ENCODE measurements at places on chromosomes 2 and 18.

DNA sequence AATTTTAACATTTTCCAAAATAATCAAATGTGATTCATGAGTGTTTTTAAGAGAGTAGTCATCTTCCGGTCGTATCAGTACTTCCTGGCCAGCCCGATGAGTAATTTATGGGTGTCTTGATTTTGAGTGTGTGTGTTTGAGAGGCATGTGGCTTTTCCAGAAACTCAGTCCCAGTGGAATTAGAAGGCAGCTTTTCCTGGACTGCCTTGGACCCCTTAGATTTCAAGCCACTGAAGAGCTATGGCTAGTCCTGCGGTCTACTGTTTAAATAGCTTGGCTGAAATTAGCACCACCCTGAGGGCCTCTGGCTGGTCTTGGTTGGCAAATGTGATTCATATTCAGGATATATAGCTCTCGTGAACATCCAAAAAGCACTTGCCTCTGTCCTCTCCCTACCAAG, 59.4 kb downstream of the HK2 start:
- H3K4me3 ChIP-seq, result no peak overlapping the region
- peak overlapping the region; percentile 70 for H3K27ac ChIP-seq
- peaks cover 24% of the 10 kb centered on the region for H3K4me1 ChIP-seq

DNA sequence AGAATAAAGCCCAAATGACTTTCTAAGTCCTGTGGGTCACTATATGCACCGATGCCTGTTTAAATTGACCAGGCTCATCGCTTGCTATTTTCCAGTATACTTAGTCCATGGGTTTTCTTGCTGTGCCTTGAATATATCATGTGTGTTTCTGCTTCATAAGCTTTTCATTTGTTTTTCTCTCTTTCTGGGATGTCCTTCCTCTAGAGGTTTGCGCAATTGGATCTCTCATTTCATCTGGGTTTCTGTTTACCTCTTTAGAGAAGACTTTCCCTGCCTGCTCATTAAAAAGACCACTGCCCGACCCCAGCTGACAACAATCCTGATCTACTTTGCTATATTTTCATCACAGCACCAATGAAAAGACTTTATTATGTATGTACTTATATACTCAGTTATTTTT, 150.9 kb upstream of the CYRIA start:
- H3K36me3 ChIP-seq, result no peaks in the 10 kb centered on the region
- no peaks in the 10 kb centered on the region for H3K27me3 ChIP-seq
- no peak overlapping the region for H3K27ac ChIP-seq

GRCh38 chr18:43192408-43192807, 76.9 kb upstream of the RIT2 start:
- DNase-seq, result no peak
- no peak overlapping the region for H3K27ac ChIP-seq
- H3K36me3 ChIP-seq, result no peaks in the 10 kb centered on the region
- no peaks in the 10 kb centered on the region for H3K4me1 ChIP-seq

DNA sequence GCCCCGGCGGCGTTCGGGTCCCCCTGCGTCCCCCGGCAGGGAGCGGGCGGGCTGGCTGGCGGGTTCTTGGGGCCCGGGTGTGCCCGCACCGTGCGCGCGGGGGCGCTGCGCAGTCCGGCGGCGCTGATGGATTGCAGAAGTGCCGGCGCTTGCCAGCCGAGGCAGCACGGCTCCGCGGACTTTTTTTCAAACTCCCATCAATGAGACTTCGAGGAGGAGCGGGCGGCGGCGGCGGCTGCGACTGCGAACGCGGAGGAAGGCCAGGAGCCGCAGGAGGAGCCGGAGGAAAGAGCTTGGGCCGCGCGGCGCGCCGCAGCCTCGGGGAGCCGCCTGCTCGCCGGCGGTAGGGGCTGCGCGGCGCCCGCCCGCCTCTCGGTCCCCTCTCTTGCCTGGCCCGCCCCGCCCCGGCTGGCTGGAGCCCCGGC, at the start of gene GLI2:
Gene GLI2, plus strand, starts transcription at position 123 of the 425 bp plus-strand sequence. CDS start 61,453 bp downstream, outside the sequence.
- H3K4me3 ChIP-seq, result peak within 1 kb of the TSS; percentile 63
- H3K36me3 ChIP-seq, result no peaks in the 10 kb centered on the region
- no peak within 1 kb of the TSS for H3K27ac ChIP-seq
- peaks cover 76% of the 10 kb centered on the region for H3K27me3 ChIP-seq
- peaks cover 15% of the 10 kb centered on the region for H3K4me1 ChIP-seq

GRCh38 chr2:64812285-64812684, 158.6 kb upstream of the SERTAD2 start:
- H3K4me1 ChIP-seq, result peaks cover 9% of the 10 kb centered on the region
- no peak overlapping the region for H3K4me3 ChIP-seq
- H3K36me3 ChIP-seq, result no peaks in the 10 kb centered on the region

DNA sequence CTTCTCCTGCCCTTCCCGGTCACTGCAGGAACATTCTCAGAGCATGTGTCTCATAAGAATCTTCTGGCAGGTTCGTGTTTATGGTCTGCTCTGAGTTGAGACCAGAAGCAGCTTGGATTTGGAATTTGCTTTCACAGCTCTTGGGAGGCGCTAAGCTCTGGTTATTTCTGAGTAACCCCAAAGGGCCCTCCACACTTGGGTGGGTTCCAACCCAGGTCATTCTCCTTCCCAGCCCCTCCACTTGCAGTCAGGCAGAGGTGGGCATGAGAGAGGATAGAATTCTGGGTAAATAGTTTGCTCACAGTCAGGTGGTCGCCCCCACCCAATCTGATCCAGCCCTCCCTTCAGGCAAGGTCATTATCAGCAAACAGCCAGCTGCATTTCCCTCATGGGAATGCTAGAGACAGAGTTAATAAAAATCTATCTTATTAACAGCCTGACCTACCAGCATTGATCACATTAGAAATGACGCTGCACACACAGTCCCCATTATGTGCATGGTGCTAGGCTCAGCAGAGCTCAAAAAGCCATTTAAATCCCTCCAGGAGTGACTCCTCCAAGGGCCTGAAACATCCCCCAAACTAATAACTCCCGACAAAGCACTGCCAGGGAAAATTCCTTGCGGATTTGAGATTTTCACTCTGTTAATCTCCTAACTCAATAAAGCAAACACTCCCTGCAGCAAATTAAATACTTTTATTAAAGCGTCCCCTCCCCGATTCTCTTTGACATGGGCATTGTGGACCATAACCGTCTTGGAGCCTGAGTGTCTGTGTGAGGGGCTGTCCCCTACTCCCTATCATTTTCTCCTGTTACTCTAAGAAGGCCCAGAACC, 61.9 kb downstream of the SLC4A5 start:
- peaks cover 72% of the 10 kb centered on the region for H3K27me3 ChIP-seq
- H3K27ac ChIP-seq, result no peak overlapping the region

- no peak for DNase-seq
- H3K27me3 ChIP-seq, result no peaks in the 10 kb centered on the region
- H3K4me3 ChIP-seq, result no peak overlapping the region
- H3K4me1 ChIP-seq, result no peaks in the 10 kb centered on the region
Measured at GRCh38 chr2:68605939-68606338, 37.4 kb upstream of the PROKR1 start.

GRCh38 chr2:119216994-119217393, 6.6 kb upstream of the STEAP3 start:
- H3K27me3 ChIP-seq, result no peaks in the 10 kb centered on the region
- H3K4me1 ChIP-seq, result peaks cover 18% of the 10 kb centered on the region
- no peak for DNase-seq
- H3K4me3 ChIP-seq, result no peak overlapping the region
- no peaks in the 10 kb centered on the region for H3K36me3 ChIP-seq

GRCh38 chr2:233822781-233823730, 31.3 kb downstream of the HJURP start:
- no peak overlapping the region for H3K4me3 ChIP-seq
- DNase-seq, result no peak
- H3K4me1 ChIP-seq, result no peaks in the 10 kb centered on the region
- H3K27me3 ChIP-seq, result no peaks in the 10 kb centered on the region

DNA sequence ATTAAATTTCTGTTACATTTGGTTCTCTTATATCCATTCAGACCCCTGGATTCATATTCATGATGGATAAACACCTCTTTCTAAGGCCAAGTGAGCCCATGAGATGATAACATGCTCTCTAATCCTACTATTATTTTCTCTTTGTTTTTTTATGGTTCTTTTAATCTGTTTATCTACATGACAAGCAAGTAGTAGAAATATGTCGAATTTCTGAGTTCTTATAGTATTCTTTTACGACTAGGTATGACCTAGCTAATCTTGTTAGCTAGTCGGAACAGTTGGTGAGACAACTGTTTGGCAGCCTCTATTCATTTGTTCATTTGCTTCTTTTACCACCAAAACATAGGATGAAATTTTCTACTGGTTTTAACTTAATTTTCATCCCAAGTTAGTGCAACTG, 98.1 kb upstream of the SCG2 start:
- H3K36me3 ChIP-seq, result no peaks in the 10 kb centered on the region
- peaks cover 33% of the 10 kb centered on the region for H3K4me1 ChIP-seq
- DNase-seq, result no peak
- H3K27ac ChIP-seq, result peak overlapping the region; percentile 45

DNA sequence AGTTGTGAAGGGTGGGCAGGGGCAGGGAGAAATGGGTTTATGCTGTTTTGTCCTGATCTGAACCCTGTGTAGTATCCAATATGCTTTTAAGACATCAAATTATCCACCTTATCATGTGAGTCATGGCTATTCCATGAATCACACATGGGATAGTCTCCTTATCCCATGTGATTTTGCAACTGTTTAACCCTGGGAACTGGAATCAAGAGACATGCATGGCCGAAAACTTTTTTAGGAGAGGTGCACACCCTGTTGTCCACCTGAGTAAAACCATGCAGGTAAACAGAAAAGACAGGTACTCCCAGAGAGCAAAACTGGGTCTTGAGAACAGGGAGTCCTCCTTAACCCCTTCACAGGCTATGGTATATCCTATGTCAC, 490.6 kb upstream of the HS6ST1 start:
- DNase-seq, result no peak
- H3K27me3 ChIP-seq, result no peaks in the 10 kb centered on the region
- H3K4me3 ChIP-seq, result no peak overlapping the region
- no peak overlapping the region for H3K27ac ChIP-seq

DNA sequence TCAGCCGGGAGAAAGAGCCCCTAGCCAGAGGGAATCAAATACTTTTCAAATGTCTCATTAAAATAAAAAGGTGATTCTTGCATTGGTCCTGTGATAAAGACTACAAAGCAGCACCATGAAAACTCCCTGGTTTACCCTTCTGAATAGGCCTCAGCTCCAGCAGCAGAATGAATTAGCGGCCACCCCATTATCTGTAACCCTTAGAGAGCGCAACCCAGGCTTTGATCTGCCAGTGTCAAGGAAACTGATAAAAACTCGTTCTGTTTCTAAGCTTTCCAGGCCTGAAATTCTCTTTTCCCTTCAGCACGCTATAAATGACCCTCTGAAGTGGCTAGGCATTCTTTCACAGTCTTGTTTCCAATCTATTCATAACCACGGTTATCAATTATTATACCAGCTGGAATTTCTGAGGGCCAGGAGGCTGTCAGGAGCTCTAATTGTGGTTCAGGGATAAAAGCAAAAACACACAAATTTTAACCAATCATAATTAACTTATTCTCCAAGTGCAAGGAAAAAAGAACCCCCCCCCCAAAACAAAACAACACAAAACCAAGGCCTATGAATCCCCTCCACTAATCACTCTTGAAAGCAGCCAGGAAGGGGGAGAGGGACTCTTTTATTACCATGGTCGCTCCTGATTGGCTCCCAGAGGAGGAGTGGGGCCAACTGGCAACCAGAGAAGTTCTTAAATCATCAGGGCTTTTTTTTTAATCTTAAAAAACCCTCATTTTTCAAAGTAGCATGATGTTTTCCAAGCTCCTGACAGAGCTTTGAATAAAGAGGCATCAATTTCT, 258.9 kb downstream of the CYRIA start:
- DNase-seq, result no peak
- H3K27ac ChIP-seq, result no peak overlapping the region

DNA sequence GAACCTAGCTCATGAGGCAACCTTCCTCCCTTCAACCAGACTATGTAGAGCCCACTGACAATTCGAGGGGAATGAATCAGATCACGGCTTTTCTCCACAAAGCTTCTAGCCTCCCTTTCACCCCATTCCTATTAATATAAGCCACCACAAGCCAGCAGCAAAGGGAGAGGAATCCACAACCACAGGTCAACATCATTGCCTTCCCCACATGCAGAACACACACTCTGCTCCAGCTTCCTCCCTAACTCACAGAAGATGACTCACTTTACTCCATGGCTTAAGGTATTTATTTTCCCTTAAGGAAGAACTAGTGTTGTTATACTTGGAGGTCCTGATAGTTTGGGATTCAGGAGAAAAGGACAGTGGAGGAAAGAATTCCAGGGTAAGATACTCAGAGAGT, 272.2 kb downstream of the C1D start:
- H3K27me3 ChIP-seq, result no peaks in the 10 kb centered on the region
- H3K27ac ChIP-seq, result no peak overlapping the region
- no peak overlapping the region for H3K4me3 ChIP-seq
- no peaks in the 10 kb centered on the region for H3K4me1 ChIP-seq

DNA sequence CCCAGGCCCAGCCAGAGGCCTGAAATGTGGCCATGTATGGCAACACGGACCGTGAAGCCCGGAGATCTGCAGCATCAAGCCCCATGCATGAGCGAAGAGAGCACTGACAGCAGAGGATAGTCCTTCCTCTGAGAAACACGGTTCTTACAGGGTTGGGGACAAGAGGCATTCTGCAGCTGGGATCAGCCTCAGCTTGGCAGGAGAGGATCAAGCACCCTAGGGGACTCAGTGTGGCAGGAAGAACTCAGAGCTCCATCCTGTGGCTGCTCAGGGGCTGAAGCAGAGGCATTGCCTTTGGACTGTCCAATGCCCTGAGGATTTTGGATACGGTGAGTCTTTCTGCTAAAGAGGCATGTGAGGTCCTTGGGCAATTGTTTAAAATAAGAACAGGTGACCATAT, 368.7 kb downstream of the ZNF516 start:
- peaks cover 36% of the 10 kb centered on the region for H3K27me3 ChIP-seq
- no peaks in the 10 kb centered on the region for H3K36me3 ChIP-seq
- no peak for DNase-seq
- no peaks in the 10 kb centered on the region for H3K4me1 ChIP-seq
- no peak overlapping the region for H3K27ac ChIP-seq
- H3K4me3 ChIP-seq, result no peak overlapping the region

DNA sequence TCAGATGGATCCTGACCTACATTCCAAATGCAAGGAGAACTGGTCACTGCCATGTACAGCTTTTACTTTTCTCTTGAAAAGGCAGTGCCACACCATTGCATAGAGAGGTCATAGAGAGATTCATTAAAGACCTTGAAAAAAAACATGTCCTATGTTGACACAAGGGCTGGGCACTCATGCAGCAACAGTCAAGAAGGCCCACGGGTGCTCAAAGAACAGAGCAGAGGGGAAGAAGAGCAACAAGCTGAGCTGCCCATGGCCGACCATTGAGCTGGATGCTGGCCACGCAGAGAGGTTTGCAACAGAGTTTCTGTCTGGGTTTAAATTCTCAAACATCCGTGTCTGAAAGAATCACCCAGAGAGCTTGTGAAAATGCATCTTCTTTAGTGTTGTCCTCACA, 99.1 kb downstream of the ADD2 start:
- peaks cover 41% of the 10 kb centered on the region for H3K27me3 ChIP-seq
- no peak overlapping the region for H3K4me3 ChIP-seq
- no peak overlapping the region for H3K27ac ChIP-seq
- H3K36me3 ChIP-seq, result no peaks in the 10 kb centered on the region
- no peaks in the 10 kb centered on the region for H3K4me1 ChIP-seq

Data from PC-9 (cell line).